ENCODE measurements at places on chromosomes 7 and 10.

GRCh38 chr10:12701696-12702095 is 299.8 kb downstream of the CCDC3 start:
- DNase-seq, result no peak

GRCh38 chr7:149844445-149844844 is 6.3 kb downstream of the ZNF862 start:
- no peak for DNase-seq

- DNase-seq, result no peak
Measured at GRCh38 chr7:26090927-26091519, 61.0 kb upstream of the NFE2L3 start.

DNA sequence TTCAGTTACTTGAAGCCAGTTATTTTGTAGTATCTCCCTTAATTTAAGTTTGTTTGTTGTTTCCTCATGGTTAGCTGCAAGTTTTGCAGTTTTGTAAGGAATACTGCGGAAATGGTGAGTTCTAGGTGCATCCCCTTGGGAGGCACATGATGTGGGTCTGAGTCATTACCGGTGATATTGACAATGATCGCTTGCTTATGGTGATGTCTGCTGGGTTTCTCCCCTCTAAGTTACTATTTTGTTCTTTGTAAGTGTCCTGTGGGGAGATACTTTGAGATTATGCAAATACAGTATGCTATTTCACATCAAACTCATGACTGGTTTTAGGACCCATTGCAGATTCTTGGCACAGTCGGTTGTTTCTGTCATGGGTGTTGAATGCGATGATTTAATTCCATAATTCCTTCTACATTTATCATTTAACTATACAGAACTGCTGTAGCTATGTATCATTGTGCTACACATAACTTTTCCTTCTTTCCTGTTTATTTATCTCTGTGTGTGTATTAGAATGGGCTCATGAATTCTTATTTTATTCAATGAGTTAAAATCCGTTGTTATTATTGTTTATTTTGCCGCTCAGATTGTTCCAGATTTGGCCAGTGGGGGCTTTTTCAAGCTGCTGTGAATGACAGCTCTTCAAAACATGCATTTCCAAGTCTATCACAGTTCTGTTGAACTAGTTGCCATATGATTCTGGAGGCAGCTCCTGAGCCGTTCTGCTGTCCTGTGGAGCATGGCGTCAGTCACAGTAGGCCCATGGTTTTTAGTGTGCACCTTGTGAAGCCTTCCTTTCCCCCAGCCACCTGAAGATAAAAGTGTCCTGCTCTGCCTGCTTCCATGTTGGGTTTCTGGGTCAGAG is 18.4 kb downstream of the TSPAN14 start:
- no peak for DNase-seq

GRCh38 chr7:79624336-79624735 is 170.9 kb upstream of the MAGI2 start:
- DNase-seq, result no peak

DNA sequence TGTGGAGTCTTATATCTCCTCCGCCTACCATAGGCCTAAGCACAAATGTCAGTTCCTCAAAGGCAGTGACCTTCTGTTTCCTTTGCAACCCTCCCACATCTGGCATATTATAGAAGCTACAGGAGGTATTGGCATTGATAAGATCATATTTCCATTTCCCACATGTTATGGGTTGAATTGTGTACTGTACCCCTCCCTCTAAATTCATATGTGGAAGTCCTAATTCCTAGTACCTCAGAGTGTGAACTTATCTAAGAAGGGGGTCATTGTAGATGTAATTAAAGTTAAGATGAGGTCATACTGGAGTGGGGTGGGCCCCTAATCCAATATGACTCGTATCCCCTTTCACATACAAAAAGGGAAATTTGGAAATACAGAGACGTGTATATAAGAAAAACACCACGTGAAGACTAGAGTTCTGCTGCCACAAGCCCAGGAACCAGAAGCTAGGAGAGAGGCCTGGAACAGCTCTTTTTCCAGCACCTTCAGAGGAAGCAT is 6.1 kb upstream of the LAMB4 start:
- no peak for DNase-seq

DNA sequence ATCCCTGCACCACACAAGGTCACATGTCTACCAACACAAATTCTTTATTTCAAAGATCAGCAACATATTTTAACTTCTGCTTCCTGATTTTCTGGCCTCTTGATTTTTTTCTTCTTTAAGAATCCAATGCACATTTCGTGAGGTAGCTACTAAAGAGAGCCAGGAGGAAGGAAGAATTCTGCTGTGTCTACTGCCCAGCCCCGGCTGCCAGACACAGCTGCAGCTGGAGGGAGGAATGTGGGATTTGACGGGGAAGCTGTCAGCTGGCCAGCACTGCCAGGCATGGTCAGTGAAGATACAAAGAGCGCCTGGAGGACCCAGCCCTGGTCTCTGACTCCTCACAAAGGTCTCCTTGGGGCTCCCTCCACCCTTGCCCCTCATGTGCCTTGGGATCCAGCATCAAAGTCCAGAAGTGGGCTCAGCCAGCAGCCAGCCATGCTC is 6.9 kb upstream of the AOC1 start:
- no peak for DNase-seq

DNA sequence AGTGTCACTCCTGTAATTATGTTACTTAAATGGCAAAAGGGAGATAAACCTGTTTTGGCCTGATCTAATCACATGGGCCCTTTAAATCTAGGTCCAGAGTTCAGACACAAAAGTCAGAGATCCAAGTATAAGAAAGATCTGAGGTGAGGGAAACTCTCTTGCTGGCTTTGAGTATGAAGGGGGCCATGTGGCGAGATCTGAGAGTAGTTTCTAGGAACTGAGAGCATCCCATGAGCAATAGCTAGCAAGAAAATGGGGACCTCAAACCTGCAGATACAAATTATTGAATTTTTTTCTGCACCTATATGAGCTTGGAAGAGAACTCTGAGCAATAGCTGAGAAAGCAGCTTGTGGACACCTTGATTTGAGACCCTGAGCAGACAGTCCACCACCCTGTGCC is 27.6 kb downstream of the ANKRD7 start:
- DNase-seq, result no peak

DNA sequence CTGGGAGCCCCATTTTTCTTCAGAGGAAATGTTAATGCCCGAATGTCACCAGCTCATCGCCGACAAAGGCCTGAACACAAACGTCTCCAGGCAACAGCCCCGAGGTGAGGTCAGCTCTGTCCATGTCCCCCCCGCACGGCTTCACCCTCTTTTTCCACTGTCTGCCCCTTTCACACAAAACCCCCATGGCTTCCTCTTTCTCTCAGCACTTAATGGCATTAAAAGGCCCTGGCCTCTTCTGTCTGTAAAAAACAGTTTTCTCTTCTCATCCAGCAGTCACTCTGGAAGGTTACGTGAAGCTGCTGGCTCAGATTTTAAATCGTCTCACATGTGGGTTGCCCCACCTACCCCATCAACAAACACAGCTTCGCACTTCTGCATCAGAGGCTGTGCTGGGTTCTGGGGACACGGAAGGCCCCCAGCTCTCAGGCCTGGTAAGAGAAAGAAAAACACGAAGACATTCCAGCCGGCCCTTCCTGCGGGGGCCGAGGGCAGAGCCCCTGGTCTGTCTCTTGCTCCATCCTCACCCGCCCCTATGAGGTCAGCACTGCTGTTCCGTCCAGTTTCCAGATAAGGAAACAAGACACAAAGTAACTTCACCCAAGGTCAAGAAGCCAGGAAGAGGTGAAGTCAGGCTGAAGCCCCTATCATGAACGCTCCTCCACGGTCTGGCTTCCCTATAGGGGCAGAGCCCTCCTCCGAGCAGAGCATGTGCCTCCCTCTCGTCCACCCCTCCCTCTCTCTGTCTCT is 91.1 kb upstream of the PDGFA start:
- DNase-seq, result no peak

GRCh38 chr10:100565206-100565985 is 29.7 kb downstream of the HIF1AN start:
- DNase-seq, result no peak

GRCh38 chr7:65809982-65810288 is 62.9 kb upstream of the VKORC1L1 start:
- no peak for DNase-seq

GRCh38 chr7:50684713-50685075 is 98.0 kb downstream of the GRB10 start:
- DNase-seq, result no peak

DNA sequence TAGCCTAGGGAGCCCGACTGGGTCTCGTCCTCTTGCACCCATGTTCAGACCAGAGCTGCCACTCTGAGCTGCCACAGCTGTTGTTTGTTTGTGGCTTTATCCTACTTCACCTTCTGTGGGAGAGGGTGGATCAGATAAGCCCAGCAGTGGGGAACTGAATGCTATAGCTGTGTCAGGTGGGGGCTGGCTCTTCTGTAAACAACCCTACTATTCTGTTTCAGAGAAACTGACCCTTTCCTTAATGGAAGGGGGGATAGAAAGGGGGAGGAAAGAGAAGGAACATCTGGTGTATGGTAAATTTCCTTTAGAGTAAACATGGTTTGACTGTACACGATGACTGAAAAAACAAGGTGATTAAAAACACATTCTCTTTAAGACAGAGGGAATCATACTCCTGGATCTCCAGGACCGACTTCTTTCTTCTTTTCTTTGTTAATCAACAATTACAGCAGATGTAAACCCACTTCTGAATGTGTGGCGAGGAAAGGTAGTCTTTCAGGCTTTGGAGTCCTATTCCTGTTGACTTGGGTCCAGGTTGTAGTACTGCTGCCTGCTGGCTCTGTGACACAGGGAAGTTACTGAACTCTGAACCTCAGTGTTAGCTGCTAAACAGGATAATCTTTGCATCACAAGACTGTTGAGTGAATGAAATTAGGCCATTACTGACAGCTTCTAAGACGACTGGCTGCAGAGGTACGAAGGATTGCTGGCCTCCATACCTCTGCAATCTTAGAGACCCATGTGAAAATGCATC is 6.0 kb downstream of the PRXL2A start:
- no peak for DNase-seq

DNA sequence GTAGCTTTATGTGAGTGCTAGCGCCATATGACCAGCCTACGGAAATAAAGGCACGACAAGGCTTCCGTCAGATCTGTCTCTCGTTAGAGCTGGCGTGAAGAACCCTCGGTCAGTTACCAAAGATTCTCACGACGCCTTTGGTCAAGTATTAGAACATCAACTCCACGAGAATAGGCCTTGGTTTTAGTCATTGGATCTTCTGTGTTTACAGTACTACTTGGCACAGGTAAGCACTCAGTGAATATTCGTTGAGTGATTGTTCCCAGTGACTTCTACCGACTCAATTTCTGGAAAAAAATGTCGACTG is 316 bp downstream of the RBM48 start:
- no peak for DNase-seq

DNA sequence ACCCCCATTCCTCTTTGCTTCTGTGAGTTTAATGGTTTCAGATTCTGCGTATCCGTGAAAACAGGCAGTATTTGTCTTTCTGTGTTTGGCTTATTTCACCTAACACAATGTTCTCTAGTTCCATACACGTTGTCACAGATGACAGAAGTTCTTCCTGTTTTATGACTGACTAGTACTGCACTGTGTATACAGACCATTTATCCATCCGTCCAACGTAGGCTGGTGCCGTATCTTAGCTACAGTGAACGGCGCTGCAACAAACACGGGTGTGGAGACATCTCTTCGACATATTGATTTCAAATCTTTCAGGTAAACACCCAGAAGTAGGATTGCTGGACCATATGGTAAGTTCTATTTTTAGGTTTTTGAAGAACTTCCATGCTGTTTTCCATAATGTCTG is 181.7 kb downstream of the PARD3 start:
- no peak for DNase-seq

DNA sequence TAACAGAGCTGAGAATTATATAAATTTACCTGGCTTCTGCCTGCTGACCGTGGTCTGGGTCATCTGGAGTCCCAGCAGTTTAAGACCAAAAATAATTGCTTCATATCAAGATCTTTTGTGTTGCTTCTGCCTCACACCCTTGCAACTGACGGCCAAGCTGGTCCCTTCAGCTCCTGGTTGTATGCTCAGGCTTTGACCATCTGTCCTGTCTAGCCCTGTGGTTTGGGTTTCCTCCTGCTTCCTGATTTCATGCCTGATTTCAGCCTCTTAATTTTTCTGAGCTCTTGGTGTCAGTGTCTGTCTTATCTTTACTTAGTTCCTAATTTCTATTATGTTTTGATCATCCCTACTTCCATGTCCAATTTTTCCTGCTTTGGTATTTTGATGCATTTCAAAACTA is 87.9 kb upstream of the PLXDC2 start:
- DNase-seq, result no peak

GRCh38 chr7:17140406-17140805 is 158.0 kb upstream of the AHR start:
- DNase-seq, result no peak

DNA sequence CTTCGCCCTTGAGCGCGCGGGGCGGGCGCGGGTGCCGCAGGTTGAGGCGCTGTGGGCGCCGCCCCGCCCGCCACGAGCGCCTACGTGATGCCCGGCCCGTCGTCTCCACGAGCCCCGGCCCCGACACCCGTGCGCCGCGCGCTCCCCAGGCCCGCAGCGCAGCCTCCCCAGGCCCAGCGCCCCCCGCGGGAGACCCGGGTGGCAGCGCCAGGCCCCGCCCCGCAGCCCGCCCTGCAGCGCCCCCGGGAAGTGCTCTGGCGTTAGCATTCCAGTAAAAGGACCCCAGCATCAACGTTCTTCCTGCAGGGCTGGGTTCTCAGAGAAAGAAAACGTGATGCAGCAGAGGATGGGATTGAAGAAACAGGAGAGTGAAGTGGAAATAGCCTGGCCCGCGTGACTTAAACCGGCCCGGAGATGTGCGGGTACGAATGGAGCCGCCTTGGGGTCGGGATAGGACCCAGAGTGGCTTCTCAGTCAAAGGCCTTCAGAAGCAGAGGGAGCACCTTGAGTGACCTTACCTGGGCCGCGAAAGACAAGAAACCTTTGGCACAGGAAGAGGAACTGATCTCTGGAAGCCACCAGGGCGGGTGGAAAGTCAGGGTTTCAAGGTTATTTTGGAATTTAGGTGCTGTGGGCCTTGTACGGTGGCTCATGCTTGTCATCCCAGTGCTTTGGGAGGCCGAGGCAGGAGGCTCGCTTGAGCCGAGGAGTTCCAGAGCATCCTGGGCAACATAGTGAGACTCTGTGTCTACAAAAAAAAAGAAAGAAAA is 1.8 kb downstream of the PFKP start:
- DNase-seq, result peak; percentile 43

- DNase-seq, result no peak
Measured at GRCh38 chr7:33807779-33808482, 97.4 kb upstream of the BMPER start.

- DNase-seq, result no peak
Measured at GRCh38 chr7:101882005-101882421, 64.6 kb downstream of the CUX1 start.

DNA sequence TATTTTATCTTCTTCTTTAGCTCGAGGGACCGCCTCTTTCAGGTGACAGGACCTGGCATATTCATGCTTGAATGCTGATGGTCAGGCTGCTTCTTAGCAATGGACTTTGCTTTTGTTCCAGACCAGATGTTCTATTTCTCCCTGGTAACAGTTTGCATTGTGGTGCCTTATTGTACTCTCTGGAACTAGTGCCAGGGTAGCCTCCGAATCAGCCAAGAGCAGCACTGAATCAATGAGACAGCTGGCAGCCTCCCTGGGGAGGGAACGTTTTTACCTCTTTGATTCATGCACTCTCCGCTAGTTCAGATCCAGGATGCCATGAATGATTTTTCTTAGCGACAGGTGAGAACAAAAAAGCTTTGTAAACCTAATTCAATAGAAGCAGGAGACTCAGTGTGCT is 54.1 kb upstream of the NXPH1 start:
- peak; percentile 3 for DNase-seq

All from nucleus accumbens (tissue), 56 donors.